ENCODE measurements at places on chromosomes 2 and 18. TPM values are rescaled to one million over a fixed set of nuclear protein-coding genes. Genes with fewer than 3 reads are reported as not detected.

Gene TLX2
- polyA plus RNA-seq = 0.07 TPM

Gene TPO
- 0.20 TPM for polyA plus RNA-seq

Gene TNS1
- polyA plus RNA-seq = 64.9 TPM

Gene RFX8
- polyA plus RNA-seq = 0.98 TPM

Gene MEP1B
- polyA plus RNA-seq = 0.18 TPM

Gene NBEAL1
- polyA plus RNA-seq = 17.2 TPM

Gene FER1L5
- polyA plus RNA-seq = 1.9 TPM

Gene SH3RF3
- polyA plus RNA-seq = 4.0 TPM

- DNase-seq = no peak
Observed at GRCh38 chr2:132463719-132464118, 47.1 kb downstream of the GPR39 start.

GRCh38 chr2:236883819-236884218 lies 201.9 kb upstream of the COPS8 start:
- DNase-seq = no peak

GRCh38 chr2:34025196-34025595 lies 426.1 kb upstream of the FAM98A start:
- no peak for DNase-seq

DNA sequence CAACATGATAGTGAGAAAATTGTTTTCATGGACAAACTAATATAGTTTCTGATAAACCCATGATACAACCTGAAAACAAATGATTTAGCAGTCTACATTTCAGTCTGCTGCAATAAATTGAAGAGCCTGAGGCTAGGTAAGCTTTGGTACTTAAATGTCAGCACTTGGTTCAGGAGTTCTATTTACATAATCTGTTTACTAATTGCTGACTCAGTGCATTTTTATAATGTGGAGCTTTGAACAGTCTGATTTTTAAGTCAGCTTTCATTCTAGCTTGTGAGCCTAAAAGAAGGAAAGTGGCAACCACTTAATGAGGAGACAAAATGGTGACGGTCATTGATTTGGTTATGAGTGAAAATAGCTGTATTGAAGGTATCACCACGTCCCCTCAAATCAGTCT lies 488.6 kb downstream of the CPS1 start:
- DNase-seq = no peak

- no peak for DNase-seq
Observed at GRCh38 chr2:109032229-109032820, 43.3 kb upstream of the EDAR start.

DNA sequence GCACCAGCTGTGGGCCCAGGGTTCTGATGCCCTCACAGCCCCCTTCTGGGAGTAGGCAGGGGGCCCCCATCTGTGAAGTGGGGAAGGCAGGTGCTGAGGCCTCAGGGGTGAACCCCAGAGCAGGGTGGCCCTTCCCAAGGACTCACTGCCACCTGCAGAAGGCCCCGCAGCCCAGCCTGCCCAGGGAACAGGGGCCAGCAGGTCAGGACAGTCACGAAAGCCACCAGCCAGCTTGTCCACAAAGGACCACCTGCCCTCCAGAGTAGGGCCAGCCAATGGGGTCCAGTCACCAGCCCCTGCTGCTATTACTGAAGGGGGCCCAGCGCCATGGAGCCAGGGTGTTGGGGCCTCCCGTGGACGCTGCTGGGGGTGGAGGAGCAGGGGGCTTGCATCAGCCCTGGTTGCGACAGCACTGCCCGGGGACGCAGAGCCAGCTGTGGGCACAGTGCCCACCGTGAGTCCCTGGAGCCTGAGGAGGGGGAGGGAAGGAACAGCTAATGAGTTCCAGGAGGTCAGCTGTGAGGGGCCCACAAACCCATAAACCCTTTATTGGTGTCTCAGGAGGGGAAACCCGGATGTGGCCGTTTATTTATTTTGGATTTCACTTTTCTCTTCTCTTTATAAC lies 11.5 kb upstream of the SNED1 start:
- DNase-seq = no peak

- DNase-seq = no peak
Observed at GRCh38 chr2:150140777-150141176, 346.7 kb downstream of the RND3 start.

- no peak for DNase-seq
Observed at GRCh38 chr2:73981081-73982001, 3.4 kb upstream of the TET3 start.

GRCh38 chr2:237012004-237012403 lies 73.7 kb upstream of the COPS8 start:
- no peak for DNase-seq

DNA sequence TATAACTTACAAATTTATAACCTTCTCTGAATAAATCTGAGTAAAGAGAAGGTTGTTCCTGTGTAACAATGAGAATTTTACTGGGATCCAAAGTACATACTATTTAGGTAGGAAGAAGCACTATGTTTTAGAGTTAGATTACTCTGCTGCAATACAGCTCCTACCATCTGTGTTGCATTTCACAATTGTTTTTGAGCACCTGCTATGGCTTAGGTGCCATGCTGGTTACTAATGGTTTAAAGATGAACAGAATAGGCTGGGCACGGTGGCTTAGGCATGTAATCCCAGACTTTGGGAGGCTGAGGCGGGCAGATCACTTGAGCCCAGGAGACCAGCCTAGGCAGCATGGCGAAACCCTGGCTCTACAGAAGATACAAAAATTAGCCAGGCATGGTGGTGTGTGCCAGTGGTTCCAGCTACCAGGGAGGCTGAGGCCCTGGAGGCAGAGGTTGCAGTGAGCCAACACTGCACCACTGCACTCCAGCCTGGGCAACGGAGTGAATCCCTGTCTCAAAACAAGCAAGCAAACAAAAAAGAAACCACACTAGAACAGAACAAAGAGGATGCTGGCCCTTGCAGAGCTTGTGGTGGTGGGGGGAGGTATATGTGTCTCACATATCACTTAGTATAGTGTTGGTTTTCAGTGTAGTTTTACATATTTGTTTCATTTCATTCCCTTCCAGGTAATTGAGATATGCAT lies 56.7 kb downstream of the SPTBN1 start:
- DNase-seq = no peak

DNA sequence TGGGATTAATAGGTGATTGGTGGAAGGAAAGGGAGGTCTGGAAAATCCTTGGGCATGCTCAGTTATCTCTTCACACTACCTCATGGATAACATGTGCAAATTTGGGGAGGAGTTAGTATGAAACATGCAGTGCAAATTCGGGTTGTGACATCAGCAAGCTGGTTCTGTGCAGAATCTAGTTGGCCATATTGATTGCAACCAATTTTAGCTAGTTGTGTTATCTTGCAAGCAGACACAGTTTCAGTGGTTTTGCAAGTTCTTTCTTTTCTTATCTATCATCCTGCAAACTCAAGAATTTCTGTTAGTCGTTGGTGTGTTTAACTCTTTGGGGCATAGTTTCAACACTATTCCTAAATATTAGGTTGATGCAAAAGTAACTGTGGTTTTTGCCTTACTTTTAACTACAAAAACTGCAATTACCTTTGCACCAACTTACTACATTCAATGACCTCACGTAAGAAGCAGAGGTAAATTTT lies 135.4 kb downstream of the PTH2R start:
- no peak for DNase-seq

GRCh38 chr2:81225756-81226155 lies 921.2 kb upstream of the LRRTM1 start:
- no peak for DNase-seq

DNA sequence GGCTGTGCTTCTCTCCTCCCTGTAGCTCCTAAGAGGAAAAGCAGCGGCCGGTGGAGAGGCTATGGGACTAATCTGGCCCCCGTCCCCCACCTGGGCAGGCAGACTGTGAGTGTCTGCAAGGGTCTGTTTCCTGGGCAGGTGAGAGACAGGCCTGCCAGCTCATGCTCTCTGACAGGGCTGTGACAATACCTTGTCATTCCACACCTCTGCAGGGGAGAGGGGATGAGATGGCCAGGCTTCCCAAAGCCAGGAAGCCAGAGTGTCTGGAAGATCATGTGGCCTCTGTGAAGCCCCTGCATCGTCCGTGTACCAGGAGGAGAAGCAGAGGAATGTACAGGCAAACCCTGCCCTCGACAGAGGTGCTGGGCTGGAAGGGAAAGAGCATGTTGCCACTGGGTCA lies 142.5 kb upstream of the GATA6 start:
- DNase-seq = no peak

GRCh38 chr2:47309952-47310800 lies 92.8 kb upstream of the MSH2 start:
- no peak for DNase-seq

GRCh38 chr2:56357655-56358295 lies 174.0 kb downstream of the CCDC85A start:
- DNase-seq = no peak

- peak; percentile 20 for DNase-seq
Observed at GRCh38 chr2:143026411-143027054, 102.7 kb upstream of the ARHGAP15 start.

GRCh38 chr2:105787376-105788318 lies 42.9 kb downstream of the NCK2 start:
- no peak for DNase-seq
